ENCODE measurements at places on chromosomes 2 and 18. TPM values are rescaled to one million over a fixed set of nuclear protein-coding genes. Genes with fewer than 3 reads are reported as not detected.

The TLX2 gene
- polyA plus RNA-seq: not detected

The SCYGR4 gene
- not detected for polyA plus RNA-seq

DNA sequence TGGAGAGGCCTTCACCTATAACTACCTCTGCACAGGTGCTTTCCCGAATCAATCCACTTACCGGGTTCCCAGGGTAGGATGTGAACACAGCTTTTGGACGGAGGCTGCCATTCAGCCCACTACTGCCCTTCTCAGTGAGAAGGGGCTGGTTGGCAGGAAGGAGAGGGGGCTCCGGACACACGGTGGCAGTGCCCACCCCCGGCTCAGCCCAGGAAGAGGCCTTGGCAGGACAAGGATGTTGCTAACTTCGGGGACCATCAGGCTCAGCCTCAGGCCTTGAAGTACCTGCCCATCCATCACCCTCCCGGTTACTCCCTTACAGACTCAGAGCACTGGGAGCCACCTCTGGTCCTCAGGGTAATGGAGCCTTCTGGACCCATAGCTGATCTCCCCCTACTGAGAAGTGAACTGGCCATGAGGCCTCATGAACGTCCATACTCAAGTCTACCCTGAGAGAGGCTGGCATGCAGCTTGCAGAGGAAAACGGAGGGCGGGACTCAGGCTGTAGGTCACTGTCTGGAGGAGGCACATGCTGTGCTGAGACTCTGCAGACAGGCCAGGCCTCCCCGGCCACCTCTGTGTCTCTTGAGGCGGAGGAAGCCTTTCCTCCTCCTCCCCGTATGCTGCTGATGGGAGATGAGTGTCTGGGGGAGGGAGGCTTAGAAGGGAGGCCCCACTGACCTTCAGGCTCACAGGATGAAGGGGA is 191.0 kb downstream of the TWIST2 start:
- H3K27ac ChIP-seq: no peak overlapping the region
- H3K27me3 ChIP-seq: peaks cover 5% of the 10 kb centered on the region
- no peak overlapping the region for H3K4me3 ChIP-seq
- no peaks in the 10 kb centered on the region for H3K36me3 ChIP-seq

The BOLL gene
- 0.08 TPM for polyA plus RNA-seq

- H3K27me3 ChIP-seq: peaks cover 9% of the 10 kb centered on the region
- DNase-seq: peak; percentile 52
- H3K27ac ChIP-seq: no peak overlapping the region
- H3K4me1 ChIP-seq: peaks cover 8% of the 10 kb centered on the region
These were observed 69.9 kb upstream of the DLX2 start for GRCh38 chr2:172172513-172173173.

The SPEG gene
- polyA plus RNA-seq: not detected

DNA sequence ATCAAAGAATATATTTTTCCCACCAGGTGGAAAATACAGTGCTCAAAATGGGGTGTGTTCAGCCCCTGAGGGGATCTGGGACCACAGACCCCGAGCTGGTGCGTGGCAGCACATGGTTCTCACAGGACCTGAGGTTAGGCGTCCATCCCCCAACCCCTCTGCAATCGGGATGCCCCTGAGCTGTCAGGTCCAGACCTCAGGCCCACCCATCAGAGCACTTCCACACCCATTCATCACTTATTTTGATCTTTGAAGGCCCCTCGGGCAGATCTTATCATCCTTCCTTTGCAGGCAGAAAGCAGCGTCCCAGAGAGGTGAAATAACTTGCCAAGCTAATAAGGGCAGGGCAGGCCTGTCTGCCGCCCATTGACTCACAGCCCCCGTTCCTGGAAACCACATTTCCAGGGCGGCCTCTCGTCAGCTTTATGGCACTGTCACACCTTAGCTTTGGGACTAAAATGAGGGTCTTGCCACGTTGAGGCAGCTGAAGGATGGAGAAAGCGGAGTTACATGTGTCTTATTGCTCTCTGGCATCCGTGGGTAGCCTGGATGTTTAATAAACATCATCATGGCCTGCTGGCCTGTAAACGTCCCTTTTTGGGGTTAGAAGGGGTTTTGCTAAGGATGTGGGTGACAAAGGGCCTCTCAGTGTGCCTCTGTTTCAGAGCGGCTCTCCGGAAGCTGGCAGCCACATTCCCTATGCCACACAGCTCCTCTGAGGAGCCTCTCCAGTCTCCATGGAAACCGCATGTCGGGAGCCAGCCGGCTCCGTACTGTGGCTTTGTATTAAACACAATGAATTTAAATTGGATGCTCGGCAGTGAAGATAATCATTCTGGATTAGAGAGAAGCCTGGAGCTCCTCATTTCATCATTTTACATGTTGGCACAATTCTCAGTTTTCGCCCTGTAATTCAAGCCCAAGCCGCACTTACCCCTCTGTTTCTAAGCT is 58.3 kb upstream of the MAPRE3 start:
- H3K4me1 ChIP-seq: no peaks in the 10 kb centered on the region
- peaks cover 2% of the 10 kb centered on the region for H3K27me3 ChIP-seq
- H3K27ac ChIP-seq: no peak overlapping the region
- no peak overlapping the region for H3K4me3 ChIP-seq
- no peak for DNase-seq
- no peaks in the 10 kb centered on the region for H3K36me3 ChIP-seq

- no peak for DNase-seq
- H3K4me1 ChIP-seq: peaks cover 6% of the 10 kb centered on the region
- H3K36me3 ChIP-seq: peaks cover 3% of the 10 kb centered on the region
- H3K4me3 ChIP-seq: no peak overlapping the region
- H3K27ac ChIP-seq: no peak overlapping the region
These were observed 142.6 kb downstream of the DIS3L2 start for GRCh38 chr2:232104076-232104646.

- peaks cover 9% of the 10 kb centered on the region for H3K36me3 ChIP-seq
- H3K27me3 ChIP-seq: no peaks in the 10 kb centered on the region
- no peak overlapping the region for H3K27ac ChIP-seq
- no peak overlapping the region for H3K4me3 ChIP-seq
These were observed 5.6 kb downstream of the METTL5 start for GRCh38 chr2:169819106-169819505.

GRCh38 chr2:9335322-9335832 is 88.0 kb downstream of the ITGB1BP1 start:
- peaks cover 3% of the 10 kb centered on the region for H3K27me3 ChIP-seq
- no peak for DNase-seq
- no peaks in the 10 kb centered on the region for H3K4me1 ChIP-seq

DNA sequence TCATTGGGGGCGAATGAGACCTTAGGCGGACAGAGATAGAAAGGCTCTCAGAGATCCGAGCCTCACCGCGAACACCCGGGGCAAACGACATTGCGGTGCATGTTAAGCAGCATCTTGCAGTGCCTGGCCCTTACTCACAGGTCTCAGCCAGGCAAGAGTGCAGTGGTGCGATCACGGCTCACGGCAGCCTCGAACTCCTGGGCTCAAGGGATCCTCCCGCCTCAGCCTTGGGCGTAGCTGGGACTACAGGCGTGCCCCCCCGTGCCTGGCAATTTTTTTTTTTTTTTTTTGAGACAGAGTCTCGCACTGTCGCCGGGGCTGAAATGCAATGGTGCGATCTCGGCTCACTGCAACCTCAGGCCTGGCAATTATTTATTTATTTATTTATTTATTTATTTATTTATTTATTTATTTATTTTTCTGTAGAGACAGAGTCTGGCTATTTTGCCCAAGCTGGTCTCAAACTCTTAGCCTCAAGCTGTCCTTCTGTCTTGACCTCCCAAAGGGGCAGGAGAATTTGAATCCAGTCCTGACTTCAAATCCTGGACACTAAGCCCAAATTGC is 1.3 kb downstream of the LAMA3 start:
- no peak for DNase-seq
- peaks cover 8% of the 10 kb centered on the region for H3K27me3 ChIP-seq
- no peak overlapping the region for H3K27ac ChIP-seq

The SIX3 gene
- polyA plus RNA-seq: not detected

- H3K4me3 ChIP-seq: no peak within 1 kb of the TSS
- peaks cover 12% of the 10 kb centered on the region for H3K4me1 ChIP-seq
- H3K27ac ChIP-seq: no peak within 1 kb of the TSS
- H3K27me3 ChIP-seq: peaks cover 6% of the 10 kb centered on the region
- no peaks in the 10 kb centered on the region for H3K36me3 ChIP-seq
These were observed at the start of gene ARHGAP25 for GRCh38 chr2:68734688-68735525. ARHGAP25 (plus strand) TSS chr2:68734811; CDS start chr2:68735200, 389 bp downstream.

DNA sequence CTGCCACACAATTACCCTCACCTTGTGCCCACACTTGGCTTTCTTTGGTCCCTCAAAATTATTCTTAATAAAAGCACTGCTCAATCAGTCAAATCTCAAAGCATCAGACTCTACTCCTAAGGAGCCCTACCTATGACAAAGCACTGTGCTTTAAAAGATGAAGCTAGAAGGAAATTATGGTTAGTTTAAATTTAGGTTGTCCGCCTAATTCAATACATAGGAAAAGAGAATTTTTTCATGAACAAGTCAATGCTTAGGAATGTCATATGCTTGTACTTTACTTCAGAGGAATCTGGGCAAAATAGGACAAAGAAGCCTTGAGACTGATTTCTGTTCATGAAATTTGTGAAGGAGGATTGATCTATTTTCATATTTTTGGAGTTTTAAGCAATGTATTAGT is 726.4 kb upstream of the CDH2 start:
- H3K4me3 ChIP-seq: no peak overlapping the region
- H3K27me3 ChIP-seq: peaks cover 4% of the 10 kb centered on the region
- no peaks in the 10 kb centered on the region for H3K4me1 ChIP-seq
- no peak for DNase-seq
- H3K27ac ChIP-seq: no peak overlapping the region
- H3K36me3 ChIP-seq: peaks cover 6% of the 10 kb centered on the region

DNA sequence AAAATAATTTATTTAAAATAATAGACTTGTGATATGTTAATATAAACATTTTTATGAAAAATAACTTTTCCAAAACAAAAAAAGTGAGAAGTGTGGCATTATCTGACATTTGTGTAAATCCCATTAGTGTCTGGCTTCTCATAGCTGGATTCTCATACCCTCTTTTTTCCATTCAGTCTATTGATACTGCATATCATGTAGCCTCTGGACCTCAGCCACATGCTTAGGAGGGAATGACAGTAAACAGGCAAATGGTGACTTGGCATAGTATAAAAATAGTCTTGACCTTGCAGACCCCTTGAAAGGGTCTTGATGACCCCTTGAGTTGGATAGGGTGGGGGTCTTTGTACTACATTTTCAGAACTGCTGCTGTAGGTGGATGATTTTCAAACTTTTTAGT is 29.2 kb downstream of the GALNT1 start:
- H3K4me3 ChIP-seq: no peak overlapping the region
- peaks cover 28% of the 10 kb centered on the region for H3K4me1 ChIP-seq
- no peak for DNase-seq
- no peaks in the 10 kb centered on the region for H3K36me3 ChIP-seq

The UCN gene
- polyA plus RNA-seq: 0.66 TPM

The SP5 gene
- polyA plus RNA-seq: not detected

GRCh38 chr2:20752293-20752692 is 70.6 kb downstream of the LDAH start:
- peaks cover 25% of the 10 kb centered on the region for H3K36me3 ChIP-seq
- no peak overlapping the region for H3K27ac ChIP-seq
- H3K27me3 ChIP-seq: no peaks in the 10 kb centered on the region
- H3K4me1 ChIP-seq: no peaks in the 10 kb centered on the region
- no peak overlapping the region for H3K4me3 ChIP-seq
- no peak for DNase-seq

The IL18R1 gene
- 32.9 TPM for polyA plus RNA-seq

The RIT2 gene
- not detected for polyA plus RNA-seq

GRCh38 chr2:48723129-48723528 is 32.4 kb downstream of the LHCGR start:
- no peaks in the 10 kb centered on the region for H3K4me1 ChIP-seq
- H3K4me3 ChIP-seq: no peak overlapping the region
- DNase-seq: no peak
- no peaks in the 10 kb centered on the region for H3K27me3 ChIP-seq
- H3K36me3 ChIP-seq: no peaks in the 10 kb centered on the region
- no peak overlapping the region for H3K27ac ChIP-seq

GRCh38 chr2:136032817-136033535 is 47.5 kb upstream of the DARS1 start:
- H3K4me3 ChIP-seq: no peak overlapping the region
- H3K4me1 ChIP-seq: no peaks in the 10 kb centered on the region
- DNase-seq: no peak
- H3K27ac ChIP-seq: no peak overlapping the region
- peaks cover 2% of the 10 kb centered on the region for H3K27me3 ChIP-seq
- no peaks in the 10 kb centered on the region for H3K36me3 ChIP-seq

GRCh38 chr2:241309684-241310117 is 5.8 kb downstream of the HDLBP start:
- H3K27ac ChIP-seq: peak overlapping the region; percentile 91
- no peaks in the 10 kb centered on the region for H3K36me3 ChIP-seq
- peaks cover 74% of the 10 kb centered on the region for H3K4me1 ChIP-seq
- peaks cover 9% of the 10 kb centered on the region for H3K27me3 ChIP-seq

GRCh38 chr2:240146627-240147278 is 6.3 kb upstream of the OTOS start:
- H3K27ac ChIP-seq: no peak overlapping the region
- peaks cover 4% of the 10 kb centered on the region for H3K27me3 ChIP-seq

The MAP4K3 gene
- 2.8 TPM for polyA plus RNA-seq

DNA sequence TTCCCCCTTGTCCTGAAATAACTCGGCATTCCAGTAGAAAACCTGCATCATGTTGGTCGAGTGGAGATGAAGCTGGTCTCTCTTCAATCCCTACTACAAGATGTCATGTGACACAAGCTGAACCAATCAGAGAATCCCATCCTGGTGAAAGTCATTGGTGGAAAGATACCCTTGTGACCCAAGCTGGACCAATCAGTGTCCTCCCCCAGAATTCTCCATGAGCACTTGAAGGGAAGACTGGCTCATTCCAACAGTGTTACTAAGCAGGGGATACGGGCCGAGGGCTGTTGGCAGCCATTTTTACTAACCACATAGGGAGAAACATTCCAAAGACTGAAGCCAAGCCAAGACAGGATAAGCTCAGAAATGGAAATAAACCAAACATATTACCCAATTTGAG is 298.3 kb downstream of the ICOS start:
- H3K4me1 ChIP-seq: no peaks in the 10 kb centered on the region
- no peak for DNase-seq

The PARD3B gene
- not detected for polyA plus RNA-seq

GRCh38 chr18:44852818-44853217 is 172.1 kb downstream of the SETBP1 start:
- no peak overlapping the region for H3K27ac ChIP-seq
- DNase-seq: no peak
- H3K36me3 ChIP-seq: peaks cover 3% of the 10 kb centered on the region
- H3K4me3 ChIP-seq: no peak overlapping the region
- H3K27me3 ChIP-seq: no peaks in the 10 kb centered on the region
- no peaks in the 10 kb centered on the region for H3K4me1 ChIP-seq

GRCh38 chr2:113370478-113371091 is 66.9 kb upstream of the ZNG1B start:
- peak; percentile 55 for DNase-seq
- H3K27me3 ChIP-seq: peaks cover 3% of the 10 kb centered on the region
- H3K27ac ChIP-seq: no peak overlapping the region
- H3K36me3 ChIP-seq: no peaks in the 10 kb centered on the region
- peaks cover 2% of the 10 kb centered on the region for H3K4me1 ChIP-seq

- H3K27me3 ChIP-seq: peaks cover 1% of the 10 kb centered on the region
- peaks cover 15% of the 10 kb centered on the region for H3K4me1 ChIP-seq
- no peaks in the 10 kb centered on the region for H3K36me3 ChIP-seq
- no peak overlapping the region for H3K27ac ChIP-seq
- DNase-seq: no peak
- no peak overlapping the region for H3K4me3 ChIP-seq
These were observed 85.4 kb upstream of the CABLES1 start for GRCh38 chr18:23049698-23050373.

The LGALSL gene
- polyA plus RNA-seq: 0.39 TPM

The TEKT4 gene
- not detected for polyA plus RNA-seq

Data from immature natural killer cell (primary cell).